ENCODE measurements at places on chromosomes 4 and X.

GRCh38 chrX:148930206-148930729, 429.9 kb downstream of the AFF2 start:
- DNase-seq: no peak

DNA sequence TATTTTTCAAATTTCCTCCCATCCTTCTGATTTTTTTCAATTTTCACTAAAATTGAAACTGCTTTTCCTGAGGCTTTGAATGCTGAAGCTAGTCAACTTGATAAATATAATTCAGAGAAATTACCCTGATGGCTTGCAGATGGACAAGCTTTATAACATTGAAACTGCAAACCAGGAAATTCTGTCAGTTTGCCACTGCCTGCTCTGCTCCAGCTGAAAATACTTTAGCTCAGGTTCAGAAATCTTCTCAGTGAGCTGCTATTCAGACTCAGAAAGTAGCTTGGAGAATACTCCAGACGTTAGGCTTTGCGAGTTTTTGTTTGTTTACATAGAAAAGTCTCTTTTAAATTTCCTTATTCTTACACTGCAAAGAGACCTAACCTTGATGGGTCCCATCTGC, 1574.7 kb downstream of the STIM2 start:
- no peak for DNase-seq

- DNase-seq: no peak
Observed at GRCh38 chr4:88802138-88802537, 104.5 kb upstream of the NAP1L5 start.

GRCh38 chr4:33134366-33134765, 2414.2 kb downstream of the PCDH7 start:
- DNase-seq: no peak

DNA sequence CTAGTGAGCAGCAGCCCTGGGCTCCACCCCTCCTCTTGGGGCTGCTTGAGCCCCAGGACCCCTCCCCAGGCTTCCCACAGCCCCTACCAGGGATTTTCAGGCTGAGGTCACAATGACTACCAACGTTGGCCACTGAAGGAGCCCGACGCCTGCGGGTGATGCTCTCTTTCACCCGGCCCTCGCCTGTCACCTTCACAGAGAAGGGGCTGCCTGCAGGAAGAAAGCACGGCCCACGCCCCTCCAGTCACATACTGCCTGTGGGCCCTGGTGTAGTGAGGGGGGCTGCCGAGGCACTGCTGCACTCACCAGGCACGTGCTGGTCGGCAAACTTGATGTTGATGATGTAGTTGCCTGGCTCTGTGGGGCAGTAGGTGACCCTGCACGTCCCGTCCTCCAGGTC, 22.0 kb downstream of the FLNA start:
- no peak for DNase-seq

GRCh38 chrX:53004811-53005210, 43.8 kb upstream of the GPR173 start:
- DNase-seq: no peak

DNA sequence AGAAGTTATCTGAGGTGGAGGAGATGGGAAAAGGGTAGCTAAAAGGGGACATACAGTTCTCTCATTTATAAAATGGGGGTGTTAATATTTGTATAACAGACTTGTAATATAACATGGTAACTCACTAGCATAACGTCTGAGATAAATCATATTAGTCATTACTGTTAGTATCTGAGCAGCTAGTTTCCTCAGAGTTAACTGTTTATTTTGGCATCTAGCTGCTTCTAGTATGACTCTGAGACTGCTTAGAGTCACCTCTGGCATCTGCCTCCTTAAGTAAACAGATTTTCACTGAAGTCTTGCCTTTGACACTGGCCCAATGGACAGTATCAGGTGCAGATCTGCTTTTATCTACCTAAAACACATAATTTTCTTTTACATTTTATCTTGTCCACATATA, 58.1 kb downstream of the SLC30A9 start:
- DNase-seq: no peak

- DNase-seq: no peak
Observed at GRCh38 chrX:37370499-37371141, 21.5 kb downstream of the PRRG1 start.

DNA sequence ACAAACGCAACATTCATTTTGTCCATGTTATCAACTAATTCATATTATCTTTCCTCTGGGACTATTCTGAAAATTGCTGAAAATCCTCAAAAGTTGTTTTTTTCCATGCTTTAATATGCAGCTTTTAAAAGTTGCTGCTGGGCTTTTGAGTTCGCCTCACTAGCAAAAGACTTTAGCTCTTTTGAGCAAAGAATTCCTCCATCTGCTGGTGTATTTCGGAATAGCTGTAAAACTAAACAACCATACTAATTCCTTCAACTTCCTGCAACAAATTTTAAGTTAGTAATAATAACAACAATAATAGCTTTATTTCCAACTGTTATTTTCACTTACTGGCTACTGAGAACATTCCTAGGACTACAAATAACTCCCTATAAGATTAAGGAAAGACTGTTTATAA, 124.5 kb upstream of the PLAC1 start:
- no peak for DNase-seq

- no peak for DNase-seq
Observed at GRCh38 chrX:24619647-24620046, 27.5 kb downstream of the PCYT1B start.

DNA sequence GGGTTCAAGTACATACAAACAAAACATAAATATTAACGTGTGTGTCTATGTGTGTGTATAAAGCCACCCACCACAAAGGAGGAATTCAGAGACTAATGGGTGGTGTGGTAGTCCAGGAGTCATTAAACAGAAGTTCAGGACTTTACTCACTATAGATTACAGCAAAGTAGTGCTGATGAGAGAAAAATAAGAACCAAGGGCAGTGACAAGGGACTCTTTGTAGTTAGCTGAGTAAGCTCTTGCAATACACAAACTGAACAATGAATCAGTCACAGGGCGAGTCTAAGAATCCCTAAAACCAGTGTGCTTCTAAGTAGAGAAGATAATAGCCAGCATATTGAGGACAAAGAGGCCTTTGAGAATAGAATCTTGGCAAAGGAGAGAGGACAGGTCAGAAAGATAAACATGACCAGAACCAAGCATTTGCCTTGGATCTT, 232.4 kb downstream of the PPP3CA start:
- DNase-seq: no peak

DNA sequence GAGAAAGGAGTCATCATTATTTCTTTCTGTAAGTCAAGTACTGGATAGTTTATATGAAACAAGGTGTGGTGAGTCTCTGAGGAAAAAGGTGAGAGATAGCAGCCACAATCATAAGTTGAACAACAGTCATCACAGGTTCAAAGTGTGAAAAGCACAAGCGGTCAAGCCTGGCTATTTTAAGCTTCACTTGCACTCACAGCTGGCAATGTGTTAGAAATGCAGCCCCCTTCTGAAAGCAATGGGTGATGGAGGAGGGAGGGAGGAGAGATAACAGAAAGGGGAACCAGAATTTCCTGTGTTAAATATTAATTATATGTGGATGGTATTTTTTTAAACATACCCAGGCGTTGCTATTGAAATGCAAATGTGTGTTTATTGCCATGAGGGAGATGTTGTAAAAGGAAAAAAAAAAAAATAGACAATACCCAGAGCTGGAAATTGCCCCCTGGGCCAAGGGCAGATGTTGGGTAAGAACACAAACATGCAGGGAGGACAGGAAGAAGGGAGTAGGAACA, 26.9 kb upstream of the BMP3 start:
- DNase-seq: peak; percentile 18

GRCh38 chr4:140995058-140995457, 138.2 kb downstream of the RNF150 start:
- no peak for DNase-seq

GRCh38 chr4:106981431-106981830, 54.7 kb downstream of the DKK2 start:
- DNase-seq: no peak

DNA sequence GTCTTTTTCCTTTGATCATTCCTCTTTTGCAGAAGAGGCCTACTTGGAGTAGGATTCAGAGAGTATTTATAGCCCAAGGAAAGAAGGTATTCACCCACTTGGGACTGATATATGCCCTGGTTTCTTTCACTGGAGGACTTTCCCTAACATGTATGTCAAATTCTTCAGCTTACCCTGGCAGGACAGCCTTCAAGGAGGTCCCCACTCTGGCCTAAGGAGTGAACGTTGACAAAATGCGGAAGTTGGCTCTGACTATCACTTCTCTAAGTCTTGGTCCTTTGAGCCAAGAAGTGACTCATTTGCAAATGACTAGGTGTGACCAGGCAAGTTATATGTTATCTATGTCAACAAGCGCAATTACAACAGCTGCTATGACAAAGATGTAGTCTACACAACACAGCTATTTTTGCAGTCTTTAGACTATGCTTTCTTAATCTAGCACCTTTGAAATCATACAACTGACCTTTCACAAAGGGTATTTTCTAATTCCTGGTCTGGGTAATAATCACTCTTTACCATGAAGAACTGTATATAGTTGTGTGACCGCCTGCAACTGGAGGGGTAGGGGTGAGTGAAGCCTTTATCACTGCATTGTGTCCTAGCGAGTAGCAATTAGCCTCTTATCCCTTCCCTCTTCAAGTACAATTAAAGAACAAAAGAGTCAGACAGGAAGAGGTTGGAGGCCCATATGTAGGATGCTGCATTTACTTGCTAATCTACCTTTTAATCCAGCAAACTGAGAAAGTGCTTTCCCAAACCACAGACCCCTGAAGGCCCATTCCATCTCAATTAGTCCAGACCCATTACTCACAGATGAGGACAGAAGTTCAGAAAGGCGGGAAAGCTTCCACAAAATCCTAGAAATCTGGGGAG, 50.1 kb downstream of the RASGEF1B start:
- peak; percentile 70 for DNase-seq

DNA sequence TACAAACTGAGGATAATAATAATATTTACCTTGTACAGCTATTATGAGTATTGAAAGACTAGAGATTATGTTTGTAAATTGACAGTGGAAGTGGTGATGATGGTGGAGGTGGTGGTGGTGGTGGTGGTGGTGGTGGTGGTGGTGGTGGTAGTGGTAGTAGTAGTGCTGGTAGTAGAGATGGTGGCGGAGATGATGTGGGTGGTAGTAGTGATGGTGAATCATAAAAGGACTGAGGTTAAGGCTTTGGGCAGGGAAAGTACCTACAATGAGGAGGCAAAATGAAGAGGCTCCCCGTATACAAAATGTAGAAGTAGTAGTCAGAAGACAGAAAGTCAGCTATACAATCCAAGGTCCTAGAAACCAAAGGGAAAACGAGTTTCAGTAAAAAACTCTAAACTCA, 214.1 kb downstream of the BCOR start:
- peak; percentile 23 for DNase-seq

GRCh38 chr4:99586322-99586721, 11.7 kb downstream of the MTTP start:
- no peak for DNase-seq

GRCh38 chrX:97397371-97397770, 513.7 kb downstream of the RPA4 start:
- DNase-seq: no peak

DNA sequence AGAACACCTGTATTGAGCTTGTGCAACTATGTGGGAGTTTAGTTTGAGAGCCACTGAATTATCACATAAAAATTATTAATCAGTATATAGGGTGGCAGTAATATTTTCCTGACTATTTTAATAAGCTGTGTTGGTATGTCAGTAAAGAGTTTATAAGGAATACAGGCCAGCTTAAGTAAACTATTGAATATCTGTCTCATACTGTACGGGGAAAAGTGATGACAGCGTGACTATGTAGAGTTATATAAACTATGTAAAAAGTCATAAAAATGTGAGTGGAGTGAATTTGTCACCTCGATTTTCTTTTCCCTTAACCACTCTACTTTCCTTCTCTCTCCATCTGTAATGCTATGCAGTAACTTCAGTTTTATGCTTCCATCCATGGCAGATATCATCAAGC, 250.2 kb downstream of the BMPR1B start:
- DNase-seq: no peak

- no peak for DNase-seq
Observed at GRCh38 chrX:24646745-24647182, 383 bp downstream of the PCYT1B start.

- no peak for DNase-seq
Observed at GRCh38 chr4:66182636-66183035, 512.3 kb upstream of the EPHA5 start.

- no peak for DNase-seq
Observed at GRCh38 chrX:17563515-17563914, 173.8 kb upstream of the SCML1 start.

DNA sequence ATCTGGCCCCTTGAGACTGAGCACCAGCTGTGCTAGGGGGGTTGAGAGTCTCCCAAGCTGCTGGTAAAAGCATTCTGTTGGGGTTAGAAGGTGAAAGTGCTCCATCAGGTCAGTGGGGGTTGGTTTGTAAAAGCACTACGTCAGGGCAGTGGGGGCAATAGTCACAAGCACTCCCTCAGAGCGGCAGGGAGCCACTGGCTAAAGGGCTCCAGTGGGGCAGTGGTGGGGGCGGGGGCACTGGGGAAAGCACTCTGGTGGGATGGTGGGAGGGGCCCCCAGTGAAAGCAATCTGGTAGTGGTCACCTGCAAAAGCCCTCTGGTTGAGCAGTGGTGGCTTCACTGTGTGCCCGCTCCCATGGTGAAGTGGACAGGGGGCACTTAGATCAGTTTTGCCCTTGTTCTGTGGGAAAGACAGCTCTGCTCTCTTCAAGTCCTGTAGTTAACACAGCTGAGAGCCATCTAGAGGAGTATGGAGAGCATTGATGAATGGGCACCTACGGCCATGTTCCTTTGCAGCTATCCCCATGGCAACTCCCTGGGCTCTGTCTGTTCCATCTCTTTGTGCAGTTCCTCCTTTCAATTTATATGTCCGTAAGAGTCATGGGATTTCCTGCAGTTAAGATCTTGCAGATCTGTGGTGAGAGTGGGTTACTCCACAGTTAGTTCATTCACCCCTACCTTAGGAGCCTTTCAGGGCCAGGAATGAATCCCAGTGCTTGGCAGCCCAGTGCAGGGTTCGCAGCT, 106.4 kb downstream of the SH3BGRL start:
- no peak for DNase-seq

- no peak for DNase-seq
Observed at GRCh38 chr4:103887191-103887590, 167.4 kb upstream of the TACR3 start.

DNA sequence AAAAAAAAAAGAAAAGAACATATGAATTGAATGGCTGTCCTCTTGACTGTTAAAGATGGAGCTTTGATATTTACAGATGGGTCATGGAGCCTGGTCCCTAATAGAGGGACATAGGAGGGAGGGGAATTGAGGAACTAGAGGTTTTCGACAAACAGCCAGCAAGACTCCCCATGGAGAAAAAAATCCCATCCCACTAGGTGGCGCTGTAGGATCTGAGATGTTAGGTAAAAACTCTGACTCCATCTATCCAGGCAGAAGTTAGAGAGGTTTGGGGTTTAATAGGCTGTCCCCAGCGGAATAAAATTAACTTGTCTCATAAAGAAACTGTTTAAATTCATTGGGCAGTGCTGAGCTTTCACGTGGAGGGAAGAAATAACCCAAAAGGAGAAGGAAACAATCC, 45.9 kb downstream of the HMGB2 start:
- DNase-seq: peak; percentile 58

DNA sequence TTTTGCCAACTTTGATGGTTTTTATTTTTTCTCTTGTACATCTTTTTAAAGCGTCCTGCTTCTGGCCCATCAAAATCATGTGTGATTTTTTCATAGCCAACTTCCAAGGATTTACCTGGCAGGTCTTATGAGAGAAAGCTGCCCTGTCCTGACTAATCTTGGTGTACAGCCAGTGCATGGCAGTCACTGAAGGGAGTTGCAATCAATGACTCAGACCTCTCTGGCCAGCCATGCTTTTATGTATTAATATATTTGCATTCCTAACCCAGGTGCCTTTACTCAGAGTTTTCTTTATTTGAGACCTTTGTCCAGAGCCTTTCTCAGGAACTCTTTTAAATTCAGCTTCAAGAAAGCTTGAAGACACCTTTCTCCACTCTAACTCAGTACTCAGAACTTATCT, 691.5 kb upstream of the HTR2C start:
- DNase-seq: no peak
